BE2C (cell line): ENCODE measurements at places on chromosomes 7 and 10.

DNA sequence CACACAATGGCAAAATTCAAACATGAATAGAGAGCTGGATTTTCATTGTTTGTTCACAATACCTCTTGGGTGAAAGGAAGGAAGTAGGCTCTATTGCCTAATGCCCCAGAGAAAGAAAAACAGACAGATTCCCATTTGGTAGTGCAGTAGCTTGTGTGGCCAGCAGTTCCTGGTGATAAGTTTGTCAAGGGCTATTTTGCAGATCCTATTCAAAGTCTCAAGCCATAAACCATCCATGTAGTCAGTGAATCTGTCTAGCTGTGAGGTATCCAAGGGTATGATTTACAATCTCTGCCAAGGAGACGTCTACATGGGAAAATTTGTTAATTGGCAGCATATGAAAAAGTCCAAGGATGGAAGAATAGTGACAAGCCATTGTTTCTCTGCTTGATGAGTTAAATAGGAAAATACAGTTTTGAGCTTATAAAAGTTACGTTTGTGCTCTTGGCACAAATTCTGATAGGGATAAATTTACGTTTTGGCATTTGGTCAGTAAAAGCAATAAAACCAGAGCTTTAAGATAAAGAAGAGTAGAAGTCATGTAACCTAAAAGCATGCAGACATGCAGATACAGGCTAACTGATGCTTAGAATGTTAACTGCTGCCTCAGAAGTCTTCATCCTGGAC is 269.1 kb downstream of the GATA3 start:
- DNase-seq = no peak

GRCh38 chr7:40058026-40058425 is 76.4 kb downstream of the MPLKIP start:
- no peak for DNase-seq

DNA sequence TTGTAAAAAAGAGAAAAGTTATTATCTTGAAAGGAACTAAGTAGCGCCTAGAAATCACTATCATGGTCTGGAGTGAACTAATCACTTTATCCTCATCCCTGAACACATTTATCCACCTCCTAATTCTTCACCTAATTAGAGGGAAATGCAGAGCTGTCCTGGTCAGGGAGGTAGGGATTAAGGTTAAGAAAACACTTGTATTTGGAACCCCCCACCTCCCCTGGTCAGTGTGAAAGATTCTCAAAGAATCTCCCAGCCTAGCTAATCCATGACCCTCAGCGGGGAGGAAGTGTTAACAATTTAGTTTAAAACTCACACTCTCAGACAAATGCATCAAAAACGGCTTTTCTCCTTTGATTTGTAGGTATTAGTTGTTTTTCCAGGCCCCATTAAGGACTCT is 83.8 kb downstream of the FAM204A start:
- no peak for DNase-seq

- no peak for DNase-seq
Observed at GRCh38 chr10:75197906-75198305, 12.7 kb upstream of the VDAC2 start.

DNA sequence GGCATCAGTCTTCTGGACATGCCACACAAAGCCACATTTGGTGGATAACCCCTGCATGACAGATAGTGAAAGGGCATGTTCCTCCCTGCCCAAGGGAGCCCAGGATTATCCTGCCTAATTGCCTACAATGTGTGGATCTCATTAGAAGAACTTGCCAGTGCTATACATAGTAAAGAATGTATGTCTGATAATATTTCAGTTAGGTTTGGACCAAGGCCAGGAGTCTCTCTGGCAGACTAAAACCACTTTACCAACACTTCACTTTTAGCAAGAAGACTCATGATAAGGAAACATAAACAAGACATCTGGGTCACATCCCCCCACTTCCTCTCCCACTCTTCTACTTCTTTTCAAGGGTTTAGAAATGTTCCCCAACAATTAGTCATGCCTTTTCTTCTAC is 196.7 kb downstream of the MTERF1 start:
- DNase-seq = no peak

GRCh38 chr10:86287966-86288579 is 78.5 kb downstream of the GRID1 start:
- DNase-seq = peak; percentile 46

- no peak for DNase-seq
Observed at GRCh38 chr7:85237721-85238120, 50.9 kb upstream of the SEMA3D start.

DNA sequence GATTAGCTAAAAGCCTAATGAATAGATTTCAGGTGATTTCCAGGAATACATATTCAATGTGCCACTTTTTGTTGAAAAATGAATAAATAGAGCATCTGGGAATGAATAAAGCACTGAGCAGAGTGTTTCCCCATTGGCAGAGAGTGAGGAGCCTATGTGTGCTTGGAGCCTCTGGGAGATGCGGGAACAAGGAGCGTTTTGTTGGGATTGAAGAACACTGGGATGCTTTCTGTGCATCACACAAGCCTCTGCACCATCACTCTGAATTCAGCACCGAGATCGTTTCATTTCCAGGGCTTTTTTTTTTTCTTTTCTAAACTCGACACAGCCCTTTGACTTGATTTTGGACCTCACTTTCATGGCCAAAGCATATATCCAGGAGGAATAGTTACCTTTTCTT is 111.4 kb downstream of the BAMBI start:
- no peak for DNase-seq

DNA sequence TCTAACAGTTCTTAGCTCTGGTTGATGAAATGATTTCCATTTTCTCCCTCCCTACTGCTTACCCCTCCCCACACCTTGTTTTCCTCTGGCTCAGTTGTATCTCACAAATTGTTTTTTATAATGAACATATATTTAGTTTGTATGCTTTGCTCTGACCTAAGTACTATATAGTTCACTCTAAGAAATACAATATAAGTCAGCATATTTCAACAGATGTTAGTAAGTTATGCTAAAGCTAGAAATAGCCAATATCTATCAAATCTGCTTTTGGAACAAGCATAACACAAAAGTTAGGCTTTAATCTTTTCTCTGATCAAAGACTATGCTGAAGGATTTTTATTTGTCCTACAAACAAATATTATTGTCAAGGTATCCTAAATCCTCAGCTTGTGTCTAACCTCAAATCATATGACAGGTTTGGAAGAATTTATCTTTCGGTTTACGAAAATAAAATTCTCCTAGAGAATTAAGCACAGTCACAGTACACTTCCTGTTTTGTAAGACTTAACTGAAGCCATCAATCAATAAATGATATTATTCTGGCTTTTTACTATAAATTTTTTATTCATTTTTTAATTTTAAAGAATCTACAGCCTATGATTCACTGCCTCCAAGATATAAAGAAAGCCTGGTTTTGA is 67.0 kb downstream of the IMMP2L start:
- no peak for DNase-seq

DNA sequence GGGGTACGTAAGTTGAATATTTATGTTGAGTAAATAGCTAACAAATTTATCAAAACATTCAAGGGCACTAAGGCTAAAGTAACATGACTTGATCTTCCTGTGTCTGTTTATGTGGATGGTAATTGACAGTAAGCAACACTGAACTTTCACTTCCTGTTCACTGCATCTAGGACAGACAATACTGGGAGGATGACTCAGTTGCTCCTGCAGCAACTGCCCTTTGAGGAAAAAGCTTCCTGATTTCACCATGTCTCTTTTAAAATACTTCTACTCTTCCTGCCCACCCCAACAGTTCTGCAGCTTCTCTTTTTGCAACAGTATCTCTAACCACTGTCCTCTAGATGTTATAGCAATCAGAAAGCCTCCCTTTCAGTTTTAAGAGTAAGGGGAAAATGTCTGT is 76.6 kb upstream of the HGF start:
- DNase-seq = no peak

- DNase-seq = no peak
Observed at GRCh38 chr10:72503241-72503640, 122.6 kb downstream of the MICU1 start.

DNA sequence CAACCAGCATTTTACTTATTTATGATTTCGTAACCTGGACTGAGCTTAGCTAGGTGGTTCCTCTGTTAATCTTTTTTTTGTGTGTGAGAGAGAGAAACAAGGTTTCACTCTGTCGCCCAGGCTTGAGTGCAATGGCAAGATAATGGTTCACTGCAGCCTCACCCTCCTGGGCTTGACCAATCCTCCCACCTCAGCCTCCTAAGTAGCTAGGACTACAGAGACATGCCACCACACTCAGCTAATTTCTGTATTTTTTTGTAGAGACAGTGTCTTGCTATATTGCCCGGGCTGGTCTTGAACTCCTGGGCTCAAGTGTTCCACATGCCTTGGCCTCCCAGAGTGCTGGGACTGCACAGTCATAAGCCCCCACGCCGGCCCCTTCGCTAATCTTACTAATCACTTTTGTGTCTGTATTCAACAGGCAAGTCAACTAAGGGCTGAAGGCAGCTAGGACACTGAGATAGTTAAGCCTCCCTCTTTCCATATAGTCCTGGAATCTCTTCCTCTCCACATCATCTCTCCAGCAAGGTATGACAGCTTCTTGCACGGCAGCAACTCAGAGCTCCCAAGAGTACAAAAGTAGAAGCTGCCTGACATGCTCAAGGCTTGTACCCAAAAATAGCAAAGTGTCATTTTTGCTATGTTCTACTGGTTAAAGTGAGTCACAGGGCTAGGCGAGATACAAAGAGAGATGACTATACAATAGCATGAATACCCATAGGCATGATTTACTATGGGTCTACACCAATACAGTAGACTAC is 11.3 kb downstream of the KMT2C start:
- DNase-seq = no peak

DNA sequence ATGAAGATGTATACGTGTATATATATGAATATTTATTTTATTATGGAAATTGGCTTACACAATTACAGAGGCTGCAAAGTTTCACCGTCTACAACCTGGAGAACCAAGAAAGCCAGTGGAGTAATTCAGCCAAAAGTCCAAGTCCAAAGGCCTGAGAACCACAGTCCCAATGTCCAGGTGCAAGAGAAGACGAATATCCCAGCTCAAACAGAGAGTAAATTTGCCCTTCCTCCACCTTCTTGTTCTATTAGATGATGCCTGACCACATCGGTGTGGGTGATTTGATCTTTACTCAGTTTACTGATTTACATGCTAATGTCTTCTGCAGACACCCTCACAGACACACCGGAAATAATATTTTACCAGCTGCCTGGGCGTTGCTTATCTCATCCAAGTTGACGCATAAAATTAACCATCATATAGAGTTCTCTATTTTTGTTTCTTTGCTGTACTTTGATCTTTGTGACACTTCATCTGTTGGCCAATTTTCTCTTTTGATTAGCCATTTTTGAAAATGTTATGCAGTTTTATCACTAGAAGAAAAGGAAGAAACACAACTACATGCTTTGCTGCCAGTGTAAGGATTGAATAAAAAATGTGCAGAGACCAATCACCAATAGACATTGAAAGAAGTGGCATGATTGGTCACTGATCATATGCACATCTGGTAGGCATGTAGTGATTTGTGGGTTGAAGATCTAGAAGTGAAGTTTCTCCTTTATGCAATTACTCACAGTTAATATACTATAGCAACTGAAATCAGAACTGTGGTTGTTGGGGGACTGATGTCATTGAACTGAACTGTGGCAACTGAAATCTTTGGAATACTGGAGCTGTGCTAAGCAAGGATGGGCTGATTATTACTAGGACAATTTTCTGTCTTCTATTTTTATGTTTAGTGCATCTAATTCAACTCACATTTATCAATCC is 68.5 kb downstream of the EPDR1 start:
- no peak for DNase-seq

GRCh38 chr10:48224979-48225560 is 49.4 kb downstream of the FRMPD2 start:
- DNase-seq = no peak

- DNase-seq = no peak
Observed at GRCh38 chr10:52115823-52116222, 198.3 kb upstream of the DKK1 start.

DNA sequence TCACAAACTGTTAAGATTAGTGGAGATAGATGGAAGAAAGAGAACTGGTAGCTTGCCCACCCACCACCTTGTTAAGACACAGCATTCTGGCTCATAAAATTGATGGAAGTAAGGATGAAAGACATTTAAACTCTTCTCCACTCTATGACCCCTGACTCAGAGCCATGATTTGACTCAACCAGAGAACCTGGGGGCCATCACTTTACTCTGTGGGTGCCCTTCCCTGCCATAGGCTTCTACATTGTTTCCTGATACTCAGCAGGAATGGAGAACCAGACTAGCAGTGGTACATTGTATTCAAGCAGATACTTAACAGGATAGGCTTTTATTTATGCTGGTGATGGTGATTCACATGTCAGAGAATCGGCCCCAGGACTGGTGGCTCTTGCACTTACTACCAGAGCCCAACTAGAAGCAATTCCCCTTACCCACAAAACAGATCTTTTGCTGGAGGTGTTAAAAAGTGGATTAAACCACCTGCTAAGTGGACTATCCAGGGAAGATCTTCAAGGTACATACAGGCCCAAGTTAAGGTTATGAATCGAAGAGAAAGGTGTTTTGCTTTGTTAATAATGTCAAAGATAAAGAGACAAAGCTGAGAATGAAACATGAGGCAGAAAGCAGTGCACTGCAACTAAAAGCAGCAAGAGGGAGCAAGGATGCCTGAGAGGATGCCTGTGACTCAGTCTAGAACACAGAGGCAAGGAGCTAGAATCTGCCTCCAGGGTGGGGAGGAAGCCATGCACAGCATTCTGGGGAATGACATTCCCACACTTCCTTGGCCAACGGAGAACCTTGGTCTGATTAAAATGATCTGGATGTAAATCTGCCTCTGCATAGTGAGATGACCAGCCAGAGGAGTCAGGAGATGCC is 36.0 kb upstream of the GLI3 start:
- no peak for DNase-seq

DNA sequence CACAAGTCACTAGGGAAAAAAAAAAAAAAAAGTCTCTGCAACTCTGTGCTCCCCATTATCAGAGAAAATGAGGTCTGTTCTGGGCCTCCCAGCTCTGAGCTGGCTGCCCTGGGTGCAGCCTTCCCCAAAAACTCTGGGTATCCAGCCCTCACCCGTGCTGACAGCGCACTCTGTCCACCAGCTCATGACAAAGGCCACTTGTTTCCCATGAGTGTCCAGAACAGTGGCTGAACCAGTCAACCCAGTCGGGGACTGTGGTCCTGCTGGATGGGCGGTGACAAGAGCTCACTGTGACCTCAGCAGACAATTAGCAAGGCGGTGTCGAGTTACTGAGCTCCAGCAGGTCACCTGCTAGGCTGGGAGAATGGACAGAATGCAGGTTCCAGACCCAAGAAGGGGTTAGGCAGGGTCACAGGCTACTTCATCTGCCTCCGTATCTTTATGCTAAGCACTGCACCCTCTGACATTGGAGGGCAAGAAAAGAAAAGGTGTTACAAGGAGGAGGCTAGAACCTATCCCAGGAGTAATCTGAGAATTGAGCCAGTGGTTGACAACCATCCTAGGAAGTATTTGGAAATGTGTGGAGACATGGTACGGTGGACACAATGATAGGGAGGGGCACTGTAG is 37.2 kb downstream of the DLG5 start:
- no peak for DNase-seq
